Cerebellar nuclear complex (tissue), 1 donor: ENCODE measurements at places on chromosomes 13 and 19.

DNA sequence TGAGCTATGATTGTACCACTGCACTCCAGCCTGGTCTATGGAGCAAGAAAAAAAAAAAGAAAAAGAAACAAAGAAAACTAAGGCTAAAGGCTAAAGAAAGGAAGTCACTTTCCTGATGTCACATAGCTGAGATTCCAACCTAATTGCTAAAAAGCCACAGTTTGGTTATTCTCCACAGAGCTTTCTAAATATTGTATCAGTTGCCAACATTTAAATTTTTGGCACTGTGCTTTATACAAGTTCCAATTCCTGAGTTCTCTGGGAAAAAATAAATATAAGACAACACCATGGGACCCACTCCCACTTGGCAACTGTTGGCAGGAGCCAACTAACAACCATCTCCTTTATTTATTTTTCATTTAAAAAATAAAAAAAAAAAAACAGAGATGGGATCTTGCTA lies 11.2 kb upstream of the LYPD3 start:
- no peak for DNase-seq

- no peak for DNase-seq
Observed at GRCh38 chr19:11261971-11262839, at the start of gene DOCK6. DOCK6 (minus strand) TSS chr19:11262524; CDS start chr19:11262440, 84 bp downstream.

DNA sequence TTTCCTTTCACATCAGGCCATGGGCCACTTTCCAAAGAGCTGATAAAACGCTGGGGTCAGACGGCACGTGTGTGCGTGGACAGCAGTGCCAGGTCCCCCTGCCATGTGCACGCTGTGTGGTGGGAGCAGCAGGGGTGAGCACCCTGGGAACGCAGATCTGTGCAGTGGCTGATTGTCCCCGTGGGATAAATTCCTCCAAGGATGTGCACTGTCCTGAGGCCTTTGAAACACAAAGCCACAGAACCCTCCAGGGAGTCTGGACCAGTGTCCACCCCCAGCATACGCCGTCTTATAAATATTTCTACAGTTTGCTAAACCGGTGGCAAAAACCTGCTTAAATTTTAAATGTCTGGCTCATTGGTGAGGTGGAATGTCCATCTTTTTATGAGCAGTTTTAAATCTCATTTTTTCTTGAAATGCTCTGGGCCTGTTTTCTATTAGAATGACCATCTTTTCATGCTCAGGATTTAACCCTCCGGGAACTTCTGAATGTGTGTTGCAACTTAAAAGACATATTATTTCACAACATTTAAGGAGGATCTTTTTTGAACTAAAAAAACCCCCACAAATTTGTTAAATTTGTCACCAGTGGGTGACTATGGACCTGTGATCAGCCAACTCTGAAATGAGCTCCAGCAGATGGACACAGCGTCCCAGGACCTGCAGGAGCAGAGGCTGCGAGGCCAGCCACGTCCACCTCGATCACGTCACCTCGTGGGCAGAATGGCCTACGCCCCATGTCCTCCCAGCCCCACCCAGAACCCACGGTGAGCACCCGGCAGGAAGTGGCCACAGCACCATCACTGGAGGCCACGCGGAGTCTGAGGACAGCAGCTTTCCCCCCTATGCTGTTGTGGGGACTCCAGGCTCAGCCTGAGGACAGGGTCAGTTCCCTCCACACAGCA lies 68.6 kb downstream of the RASA3 start:
- DNase-seq = no peak

DNA sequence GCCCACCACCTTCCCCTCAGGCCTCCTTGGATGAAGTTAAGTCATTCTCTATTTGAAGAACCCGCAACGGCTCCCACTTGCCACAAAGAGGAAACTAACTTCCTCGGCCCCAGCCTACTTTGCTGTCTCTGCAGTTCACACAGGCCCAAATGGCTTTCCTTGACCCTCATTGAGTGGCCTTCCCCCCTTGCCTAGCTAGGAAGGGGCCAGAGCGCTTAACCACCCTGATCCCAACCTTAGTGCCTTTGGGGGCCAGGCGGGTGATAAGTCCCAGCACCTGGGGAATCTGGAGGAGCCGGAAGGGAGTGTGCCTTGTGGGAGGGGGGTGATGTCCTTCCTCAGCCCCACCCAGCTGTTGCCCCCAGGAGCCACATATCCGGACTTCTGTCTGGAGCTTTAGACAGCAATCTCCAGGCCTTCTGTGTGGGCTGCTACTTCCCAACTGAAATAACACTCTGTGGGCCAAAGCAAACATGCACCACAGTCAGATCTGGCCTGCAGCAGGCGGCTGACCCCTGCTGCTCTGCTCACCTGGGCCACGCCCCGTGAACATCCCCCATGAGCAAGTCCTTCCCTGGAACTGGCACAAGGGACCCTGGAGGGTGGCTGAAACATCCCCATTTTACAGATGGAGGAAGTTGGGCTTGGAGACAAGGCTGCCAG lies 10.5 kb downstream of the NECTIN2 start:
- no peak for DNase-seq

DNA sequence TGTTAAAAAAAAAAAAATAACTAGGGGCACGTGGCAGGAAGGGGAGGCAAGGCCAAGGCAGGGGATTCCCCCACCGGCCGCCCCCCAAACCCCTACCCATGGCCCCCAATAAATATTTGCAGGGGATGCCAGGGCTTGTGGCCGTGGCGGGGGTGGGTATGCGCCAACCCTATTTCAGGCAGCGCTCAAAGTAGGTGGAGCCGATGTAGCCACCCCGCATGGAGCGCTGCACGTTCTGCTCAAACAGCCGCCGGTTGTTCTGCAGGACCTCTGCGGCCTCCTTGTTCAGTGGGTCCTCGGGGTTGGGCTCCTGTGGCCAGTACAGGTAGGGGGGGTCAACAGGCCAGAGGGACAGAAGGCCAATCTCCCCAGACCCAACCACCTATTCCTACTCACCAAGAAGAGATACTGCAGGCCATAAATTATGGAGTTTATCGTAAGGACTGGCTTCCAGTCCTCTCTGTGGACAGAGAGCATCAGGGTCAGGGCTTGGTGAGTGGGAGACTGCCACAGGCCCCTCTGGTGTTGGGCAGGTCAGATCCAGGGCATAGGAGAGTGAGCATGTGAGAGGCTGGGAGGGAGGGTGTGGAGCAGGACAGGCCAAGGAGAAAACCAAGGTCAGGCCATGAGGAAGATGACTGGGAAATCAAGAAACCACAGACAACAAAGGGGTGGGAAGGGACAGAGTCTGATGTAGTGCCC lies 1.2 kb upstream of the CHMP2A start:
- DNase-seq = no peak

GRCh38 chr19:24062190-24062589 lies 24.8 kb upstream of the ZNF254 start:
- no peak for DNase-seq

DNA sequence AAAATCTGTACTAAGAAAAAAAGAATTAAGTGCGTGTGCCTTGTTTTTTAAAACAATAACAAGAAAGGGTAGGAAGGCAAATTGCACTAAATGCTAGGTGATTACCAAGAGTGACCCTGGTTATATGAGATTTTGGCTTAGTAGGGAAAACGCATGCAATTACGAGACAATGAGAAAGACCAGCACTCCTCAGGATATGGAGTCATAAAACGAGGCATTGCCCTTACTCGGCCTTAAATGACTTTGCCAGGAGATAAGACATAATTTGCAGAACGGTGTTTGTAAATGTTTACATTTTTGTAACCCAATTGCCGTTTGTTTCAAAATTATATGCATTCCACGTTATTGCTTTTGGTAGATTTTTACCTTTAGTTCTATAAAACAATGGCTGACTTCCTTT lies 179.8 kb downstream of the RBM26 start:
- DNase-seq = no peak

- DNase-seq = no peak
Observed at GRCh38 chr19:13537454-13537853, 31.2 kb upstream of the CACNA1A start.

- DNase-seq = no peak
Observed at GRCh38 chr19:50362656-50363424, 2.6 kb downstream of the NAPSA start.
